ENCODE measurements at places on chromosomes 1 and 21.

DNA sequence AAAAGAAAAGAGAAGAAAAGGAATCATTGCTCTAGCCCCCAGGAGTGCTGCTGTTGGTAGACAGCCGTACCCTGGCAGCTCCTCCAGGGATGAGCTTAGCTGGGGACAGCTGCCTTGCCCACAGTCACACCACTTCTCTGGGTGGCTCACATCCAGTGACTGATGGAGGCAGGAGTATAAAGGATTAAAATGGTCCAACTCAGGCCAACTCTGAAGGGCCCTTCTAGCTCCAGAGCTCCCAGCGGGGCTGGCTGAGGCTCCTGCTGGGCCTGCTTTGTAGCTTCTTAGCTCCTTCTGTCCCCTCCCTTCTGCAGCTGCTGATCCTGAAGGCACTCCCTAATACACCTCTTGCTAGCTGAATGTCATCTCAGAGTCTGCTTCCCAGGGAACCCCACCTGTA lies 4.4 kb downstream of the CITED4 start:
- no peak for ATAC-seq

DNA sequence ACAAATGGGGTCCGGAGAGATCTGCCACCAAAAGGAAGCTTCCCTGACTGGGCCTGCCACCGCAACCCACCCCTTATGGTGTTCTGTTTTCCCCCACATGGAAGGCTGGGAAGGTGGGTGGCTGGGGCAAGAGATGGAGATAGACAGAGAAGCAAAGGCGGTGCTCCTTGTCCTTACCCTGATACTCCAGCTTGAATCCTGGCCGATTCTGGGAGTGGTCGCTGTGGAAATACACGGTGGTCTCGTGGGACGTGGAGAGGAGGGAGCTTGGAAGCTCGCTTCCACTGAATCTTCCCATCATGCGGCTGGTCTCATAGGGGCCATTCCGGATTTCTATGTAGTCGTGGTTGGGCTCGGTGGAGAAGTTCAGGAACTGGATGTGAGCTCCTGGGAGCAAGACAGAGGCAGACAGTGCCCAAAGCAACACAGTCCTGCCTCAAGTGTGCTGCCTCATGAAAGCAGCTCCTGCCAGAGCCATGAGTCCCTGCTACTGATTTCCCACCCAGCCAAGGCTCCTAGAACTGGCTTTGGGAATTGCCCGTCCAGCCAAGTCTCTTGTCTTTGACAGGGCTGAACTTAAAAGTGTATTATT lies 138.5 kb downstream of the ZSCAN20 start:
- ATAC-seq, result no peak

DNA sequence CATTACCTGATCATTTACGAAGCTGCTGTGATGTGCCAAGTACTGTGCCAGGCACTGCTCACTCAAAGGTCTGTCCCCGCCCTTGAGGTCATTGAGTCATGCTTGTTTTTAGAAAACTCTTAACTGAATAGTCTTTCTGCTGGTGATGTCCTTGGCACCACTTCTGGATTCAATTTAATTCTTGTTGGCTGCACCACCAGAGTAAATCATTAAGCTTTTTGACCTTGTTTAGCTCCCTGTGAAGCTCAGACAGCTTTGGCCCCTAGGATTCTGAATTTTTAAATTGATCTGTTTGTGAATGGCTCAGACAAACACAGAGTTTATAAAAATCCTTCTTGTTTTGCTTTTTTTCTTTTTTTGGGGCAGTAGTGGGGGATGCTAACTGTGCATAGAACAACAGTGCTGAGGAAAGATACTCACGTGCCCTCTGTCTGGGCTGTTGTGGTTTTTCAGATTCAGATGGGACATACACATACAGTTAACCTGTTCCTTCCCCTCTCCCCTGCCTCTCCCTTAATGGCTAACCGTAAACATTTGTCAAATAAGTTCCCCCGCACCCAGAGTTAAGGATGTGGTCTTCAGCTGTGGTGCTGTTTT lies 67.6 kb downstream of the MTR start:
- no peak for ATAC-seq

DNA sequence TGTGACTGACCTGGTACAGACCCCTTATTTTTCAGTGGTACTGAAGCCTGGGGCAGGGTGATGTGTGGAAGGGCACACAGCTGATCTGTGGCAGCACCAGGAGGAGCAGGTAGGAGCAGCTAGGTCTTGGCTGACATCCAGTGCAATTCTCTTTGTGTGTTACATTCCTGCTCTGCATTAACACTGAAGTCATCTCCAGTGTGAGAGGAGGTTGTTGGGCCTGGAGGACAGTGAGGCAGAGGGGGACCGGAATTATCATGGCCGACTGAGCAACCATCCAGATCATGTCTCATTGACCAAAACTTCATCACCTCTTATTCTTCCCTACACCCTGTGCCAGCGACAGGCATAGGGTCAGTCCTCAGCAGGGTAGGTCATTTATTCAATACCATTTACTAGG lies 1.5 kb downstream of the SLAMF8 start:
- ATAC-seq, result no peak

- ATAC-seq, result no peak
These were observed 151.1 kb upstream of the DPT start for GRCh38 chr1:168879896-168880734.

Measured in motor neuron (in vitro differentiated cells).